CD4-positive, alpha-beta T cell treated with Interleukin-6 for 4 hours (primary cell): ENCODE measurements at places on chromosomes 11 and 22.

DNA sequence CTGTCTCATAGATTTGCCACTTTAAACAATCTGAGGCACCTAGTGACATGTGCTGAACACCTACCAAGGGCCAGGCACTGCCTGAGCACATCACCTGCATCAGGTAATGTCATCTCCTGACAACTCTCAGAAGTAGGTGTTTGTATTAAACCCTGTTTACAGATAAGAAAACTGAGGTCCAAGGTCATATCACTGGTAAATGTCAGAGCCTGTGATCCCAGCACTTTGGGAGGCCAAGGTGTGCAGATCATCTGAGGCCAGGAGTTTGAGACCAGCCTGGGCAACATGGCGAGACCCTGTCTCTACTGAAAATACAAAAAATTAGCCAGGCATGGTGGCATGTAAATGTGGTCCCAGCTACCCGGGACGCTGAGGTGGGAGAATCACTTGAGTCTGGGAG, 39.1 kb upstream of the ACCSL start:
- no peak for DNase-seq

DNA sequence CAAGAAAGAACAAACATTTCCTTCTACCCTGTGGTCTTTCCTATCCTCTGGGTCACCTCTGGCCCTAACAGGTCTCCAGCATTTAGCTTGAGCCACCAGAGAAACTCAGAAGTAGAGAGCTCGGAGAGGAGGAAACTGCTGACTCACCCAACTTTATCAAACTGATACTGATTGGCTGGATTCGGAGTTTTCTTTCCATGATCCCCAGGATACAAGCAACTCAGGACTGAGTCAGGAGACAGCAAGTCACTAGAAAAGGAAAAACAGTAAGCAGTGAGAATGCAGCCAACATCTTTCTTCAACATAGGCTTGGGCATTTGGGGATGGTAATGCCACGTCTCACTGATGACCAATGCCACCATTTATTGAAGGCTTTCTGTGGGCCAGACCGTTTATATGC, 32.7 kb downstream of the THOC5 start:
- no peak for DNase-seq

- no peak for DNase-seq
These were observed 5.8 kb downstream of the POLDIP3 start for GRCh38 chr22:42608823-42609361.

DNA sequence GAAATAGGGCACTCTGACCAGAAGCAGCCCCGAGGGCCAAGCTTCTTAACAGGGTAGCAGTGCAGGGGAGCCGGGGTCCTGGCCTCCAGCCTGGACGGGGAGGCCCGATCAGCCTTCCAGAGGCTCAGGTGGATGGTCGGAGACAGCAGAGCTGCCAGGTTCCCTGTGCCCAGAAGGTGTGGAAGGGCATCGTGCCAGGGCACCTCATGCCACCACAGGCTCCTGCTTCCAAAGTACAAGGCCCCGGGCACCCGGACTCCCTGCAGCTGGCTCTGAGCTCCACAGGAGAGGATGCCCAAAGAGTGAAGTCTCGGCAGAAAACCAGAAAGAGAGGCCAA, 14.3 kb downstream of the EHD1 start:
- DNase-seq, result no peak

GRCh38 chr22:50141891-50142363, 28.6 kb upstream of the PANX2 start:
- DNase-seq, result no peak

GRCh38 chr22:38187413-38188212, 6.0 kb upstream of the PLA2G6 start:
- no peak for DNase-seq

DNA sequence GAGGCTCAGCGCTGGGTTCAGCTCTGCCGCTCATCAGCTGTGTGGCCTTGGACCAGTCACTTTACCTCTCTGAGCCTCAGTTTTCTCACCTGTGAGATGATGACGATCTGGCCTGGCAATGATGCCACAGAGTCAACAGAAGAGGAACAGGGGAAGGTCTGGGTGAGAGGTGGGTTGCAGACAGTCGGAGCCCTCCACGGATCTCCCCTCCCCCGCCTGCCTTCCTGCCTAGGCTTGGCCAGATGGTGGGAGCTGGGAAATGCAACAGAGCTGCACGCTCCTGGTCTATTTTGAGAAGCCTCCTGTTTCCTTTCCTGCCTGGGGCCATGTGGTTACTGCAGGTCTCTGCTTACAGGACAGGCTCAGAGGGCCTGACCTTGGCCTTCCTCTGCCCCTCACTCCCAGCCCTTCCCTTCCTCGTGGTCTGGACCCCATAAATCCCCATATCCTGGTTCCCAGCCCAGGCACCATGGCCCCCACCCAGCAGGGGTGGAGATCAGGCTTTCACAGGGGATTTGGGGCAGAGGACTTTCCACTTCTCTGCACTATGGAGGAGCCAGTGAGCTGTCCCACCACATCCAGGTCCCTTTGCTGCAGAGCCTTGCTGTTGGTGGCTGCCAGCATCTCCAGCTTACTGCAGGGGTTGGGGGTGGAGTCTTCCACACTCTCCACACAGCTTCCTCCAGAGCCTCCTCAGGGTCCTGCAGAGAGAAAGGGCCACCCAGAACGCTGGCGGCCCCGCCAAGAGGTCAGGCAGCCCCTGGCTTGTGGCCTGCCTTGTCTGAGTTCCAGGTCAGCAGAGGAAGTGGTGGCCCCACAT, 46.9 kb downstream of the C11orf96 start:
- no peak for DNase-seq

- DNase-seq, result no peak
These were observed 174.2 kb upstream of the PDGFD start for GRCh38 chr11:104338186-104338585.

DNA sequence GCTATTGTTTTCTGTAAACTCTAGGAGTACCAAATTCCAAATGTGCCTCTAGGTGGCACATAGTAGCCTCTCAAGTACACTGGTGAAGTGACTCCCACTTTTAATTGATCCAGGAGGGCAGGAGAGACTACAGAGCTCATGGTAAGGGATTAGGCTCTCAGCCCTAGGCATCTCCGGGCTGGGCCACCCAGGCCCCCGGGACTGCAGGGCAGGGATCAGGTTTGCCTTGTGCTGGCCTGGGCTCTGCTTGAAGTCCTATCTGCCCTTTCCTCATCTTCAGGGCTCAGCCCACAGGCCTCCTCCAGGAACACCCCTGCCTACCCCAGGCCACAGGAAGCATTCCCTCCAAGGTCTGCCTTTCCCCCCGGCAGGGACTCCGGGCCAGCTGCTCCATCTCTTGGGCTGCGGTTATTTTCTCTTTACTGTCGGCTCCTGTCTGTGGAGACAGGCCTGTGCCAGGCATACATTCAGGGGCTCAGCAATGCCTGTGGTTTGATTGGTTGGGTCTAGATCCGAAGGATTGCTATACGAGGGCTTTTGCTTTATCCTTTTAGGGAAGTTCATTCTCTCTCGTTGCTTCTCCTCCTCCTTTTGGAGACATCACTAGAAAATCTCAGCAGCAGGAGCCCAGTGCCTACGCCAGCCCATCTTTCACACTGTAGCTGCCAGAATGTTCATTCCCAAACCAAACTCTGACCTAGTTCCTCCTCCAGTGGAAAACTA, 32.8 kb downstream of the PARVA start:
- DNase-seq, result no peak

DNA sequence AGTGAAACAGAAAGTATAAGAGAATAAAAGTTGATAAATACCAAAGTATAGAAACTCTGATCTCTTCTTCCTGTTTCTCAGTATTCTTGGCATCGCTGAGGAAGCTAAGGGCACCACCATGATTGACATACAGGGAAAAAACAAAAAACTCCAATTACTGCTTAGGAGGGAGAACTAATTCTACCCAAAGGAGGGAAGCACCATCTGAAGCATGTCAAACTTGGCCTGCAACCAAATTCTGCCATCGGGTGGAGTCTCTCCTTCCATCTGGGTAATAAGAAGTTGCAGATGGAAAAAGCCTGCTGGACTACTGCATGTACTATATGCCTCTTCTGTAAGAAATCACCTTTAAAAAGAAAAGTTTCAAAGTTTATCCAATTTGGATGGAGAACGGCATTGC, 30.5 kb upstream of the PPP2R1B start:
- DNase-seq, result no peak

DNA sequence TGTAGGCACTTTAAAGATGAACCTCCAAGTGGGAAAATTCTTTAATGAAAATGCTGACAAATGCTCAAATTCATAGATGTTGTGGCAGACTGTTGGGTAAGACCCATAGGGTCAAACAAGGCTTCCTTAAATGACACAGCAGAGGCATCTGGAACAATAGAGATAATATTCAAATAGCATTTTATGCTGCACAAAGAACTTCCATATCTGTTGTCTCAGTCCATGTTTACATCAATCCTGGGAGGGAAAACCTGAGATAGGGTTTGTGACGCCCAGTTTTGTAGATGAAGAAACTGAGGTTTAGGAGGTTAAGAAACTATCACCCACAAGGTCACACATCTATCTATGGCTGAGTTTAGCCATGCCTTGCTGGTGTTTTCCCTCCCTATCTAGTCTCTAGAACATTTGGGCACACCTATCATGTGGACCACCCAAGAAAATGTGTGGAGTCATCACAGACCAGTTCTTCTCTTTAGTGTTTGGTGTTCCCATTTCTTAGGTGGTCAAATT, 106.4 kb downstream of the EHF start:
- no peak for DNase-seq

DNA sequence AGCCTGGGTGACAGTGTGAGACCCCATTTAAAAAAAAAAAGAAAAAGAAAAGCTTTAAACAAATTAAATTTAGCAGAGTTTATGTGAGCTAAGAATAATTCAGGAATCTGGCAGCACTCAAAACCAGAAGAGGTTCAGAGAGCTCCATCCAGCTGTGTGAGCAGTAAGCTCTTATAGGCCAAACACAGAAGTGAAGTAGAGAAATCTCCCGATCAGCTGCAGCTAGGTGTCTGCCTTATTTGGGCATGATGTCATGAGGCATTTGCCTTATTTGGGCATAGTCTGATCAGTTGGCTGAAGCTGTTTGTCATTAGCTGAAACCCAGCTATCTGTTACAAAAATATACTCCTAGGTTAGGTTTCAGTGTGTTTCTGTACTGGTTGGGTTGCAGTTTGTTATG, 8.2 kb downstream of the MS4A15 start:
- DNase-seq, result no peak
